ENCODE measurements at places on chromosomes 3 and 15.
A peak's percentile ranks its signal among the peaks of the same experiment; 100 is the strongest.

DNA sequence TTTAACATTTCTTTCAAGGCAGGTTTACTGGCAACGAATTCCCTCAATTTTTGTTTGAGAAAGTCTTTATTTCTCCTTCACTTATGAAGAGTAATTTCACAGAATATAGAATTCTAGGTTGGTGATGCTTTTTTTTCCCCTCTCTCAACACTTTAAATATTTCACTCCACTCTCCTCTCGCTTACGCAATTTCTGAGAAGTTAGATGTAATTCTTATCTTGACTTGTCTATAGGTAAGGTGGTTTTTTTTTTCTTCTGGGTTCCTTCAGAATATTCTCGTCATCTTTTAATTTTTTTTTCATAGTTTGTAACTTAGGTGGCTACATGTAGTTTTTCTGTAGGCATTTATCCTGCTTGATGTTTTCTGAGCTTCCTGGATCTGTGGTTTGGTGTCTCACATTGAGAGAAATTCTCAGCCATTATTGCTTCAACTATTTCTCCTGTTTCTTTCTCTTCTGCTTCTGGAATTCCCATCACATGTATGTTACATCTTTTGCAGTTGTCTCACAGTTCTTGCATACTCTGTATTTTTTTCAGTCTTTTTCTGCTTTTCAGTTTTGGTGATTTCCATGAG is 189.4 kb upstream of the GOLGA6L4 start:
- no peak for DNase-seq

GRCh38 chr3:114867835-114868503 is 279.1 kb downstream of the ZBTB20 start:
- no peak for DNase-seq

DNA sequence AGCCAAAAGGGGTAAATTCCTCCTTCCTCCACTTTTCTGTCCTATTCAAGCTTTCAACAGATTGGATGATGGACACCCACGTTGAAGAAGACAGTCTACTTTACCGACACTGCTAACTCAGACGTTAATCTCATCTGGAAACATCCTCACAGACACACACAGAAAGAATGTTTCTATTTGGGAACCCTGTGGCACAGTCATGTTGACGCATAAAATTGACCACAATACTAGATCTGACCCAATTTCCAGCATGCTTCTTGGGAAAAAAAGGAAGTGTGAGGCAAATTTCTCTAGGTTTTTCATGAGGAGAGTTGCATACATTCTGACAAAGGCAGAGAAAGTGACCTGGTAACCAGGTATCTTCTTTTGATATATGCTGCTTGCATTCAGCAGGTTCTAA is 594.1 kb downstream of the FGF12 start:
- no peak for DNase-seq

DNA sequence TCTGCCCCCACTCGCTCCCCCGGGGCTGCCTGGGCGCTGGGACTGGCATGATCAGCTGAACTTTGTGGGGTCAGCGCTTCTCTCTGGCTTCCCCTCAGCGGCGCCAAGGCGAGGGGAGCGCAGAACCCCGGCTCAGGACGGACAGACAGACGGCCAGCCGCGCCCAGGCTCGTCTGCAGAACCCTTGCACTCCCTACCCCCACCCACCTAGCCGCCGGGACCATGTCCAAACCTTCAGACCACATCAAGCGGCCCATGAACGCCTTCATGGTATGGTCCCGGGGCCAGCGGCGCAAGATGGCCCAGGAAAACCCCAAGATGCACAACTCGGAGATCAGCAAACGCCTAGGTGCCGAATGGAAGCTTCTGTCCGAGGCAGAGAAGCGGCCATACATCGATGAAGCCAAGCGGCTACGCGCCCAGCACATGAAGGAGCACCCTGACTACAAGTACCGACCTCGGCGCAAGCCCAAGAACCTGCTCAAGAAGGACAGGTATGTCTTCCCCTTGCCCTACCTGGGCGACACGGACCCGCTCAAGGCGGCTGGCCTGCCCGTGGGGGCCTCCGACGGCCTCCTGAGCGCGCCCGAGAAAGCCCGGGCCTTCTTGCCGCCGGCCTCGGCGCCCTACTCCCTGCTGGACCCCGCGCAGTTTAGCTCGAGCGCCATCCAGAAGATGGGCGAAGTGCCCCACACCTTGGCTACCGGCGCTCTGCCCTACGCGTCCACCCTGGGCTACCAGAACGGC is 621 bp downstream of the SOX14 start:
- DNase-seq, result no peak

DNA sequence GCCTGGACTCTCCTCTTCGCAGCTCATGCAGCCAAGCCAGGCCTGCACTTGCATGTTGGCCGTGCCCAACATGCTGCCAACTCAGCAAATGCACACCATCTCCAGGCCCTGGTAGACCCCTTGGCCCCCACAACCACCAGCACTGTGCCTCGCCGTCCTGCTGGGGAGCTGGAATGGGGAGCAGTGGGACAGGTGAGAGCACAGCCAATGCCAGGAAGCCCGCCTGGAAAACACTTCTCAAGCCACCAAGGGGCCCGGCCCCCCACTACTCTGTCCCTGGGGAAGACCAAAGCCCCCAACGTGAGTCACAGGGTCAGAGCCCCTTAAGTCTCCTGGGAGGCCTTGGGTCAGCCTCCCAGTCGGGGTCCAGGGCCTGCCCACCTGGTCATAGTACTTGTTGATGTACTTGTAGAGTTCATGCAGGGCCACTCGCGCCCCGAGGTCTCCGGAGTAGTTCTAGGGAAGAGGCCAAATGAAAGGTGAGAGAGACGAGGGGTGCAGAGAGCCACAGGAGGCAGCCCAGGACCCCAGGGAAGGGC is 24.5 kb downstream of the PLXNB1 start:
- no peak for DNase-seq

DNA sequence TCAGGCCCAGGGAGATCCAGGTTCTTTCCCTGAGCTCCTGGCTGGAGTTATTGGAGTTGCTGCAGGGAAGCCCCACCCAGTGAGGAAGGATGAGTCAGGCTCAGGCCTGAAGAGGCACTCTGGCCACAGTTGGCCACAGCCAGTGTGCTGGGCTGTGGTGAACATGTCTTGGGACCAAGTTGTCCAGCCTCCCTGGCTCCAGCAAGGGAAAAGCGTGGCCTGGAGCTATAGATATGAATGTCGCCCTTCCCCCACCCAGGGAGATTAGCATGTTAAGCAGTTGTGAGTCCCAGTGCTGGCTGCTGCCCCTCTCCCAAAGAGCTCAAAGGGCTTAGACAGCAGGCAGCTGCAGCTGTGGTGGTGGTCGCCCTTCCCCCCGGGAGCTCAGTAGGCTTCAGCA is 963.2 kb downstream of the ROBO2 start:
- no peak for DNase-seq

GRCh38 chr3:15116032-15116669 is 17.2 kb upstream of the RBSN start:
- DNase-seq, result no peak

- DNase-seq, result no peak
Measured at GRCh38 chr15:99732751-99733267, 428 bp downstream of the LYSMD4 start.

- no peak for DNase-seq
Measured at GRCh38 chr3:53169832-53170324, 8.9 kb downstream of the PRKCD start.

DNA sequence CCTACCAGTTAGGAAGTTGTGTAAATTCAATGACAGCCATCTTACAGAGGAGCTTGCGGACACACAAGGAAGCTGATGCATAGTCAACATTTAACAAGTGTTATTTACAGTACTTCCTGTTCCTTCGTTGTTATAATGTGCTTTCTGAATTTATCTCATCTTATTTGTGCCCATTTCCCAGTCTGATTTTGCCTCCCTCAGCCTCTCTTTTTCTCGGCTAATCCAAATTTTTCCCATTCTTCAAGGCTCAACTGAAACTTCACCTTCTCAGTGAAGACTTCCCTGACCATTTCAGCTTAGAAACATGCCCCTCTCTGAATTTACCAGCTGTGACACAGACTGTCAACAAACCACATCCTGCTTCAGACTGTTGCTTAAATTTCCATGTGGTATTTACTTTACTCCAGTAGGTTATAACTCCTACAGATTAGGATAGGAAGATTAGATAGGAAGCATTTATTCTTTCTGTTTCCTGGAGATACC is 55.7 kb upstream of the CP start:
- DNase-seq, result peak; percentile 64

GRCh38 chr3:33438881-33439545 is 1.2 kb downstream of the UBP1 start:
- DNase-seq, result no peak

- DNase-seq, result no peak
Measured at GRCh38 chr3:15460891-15461531, 33.6 kb downstream of the EAF1 start.

DNA sequence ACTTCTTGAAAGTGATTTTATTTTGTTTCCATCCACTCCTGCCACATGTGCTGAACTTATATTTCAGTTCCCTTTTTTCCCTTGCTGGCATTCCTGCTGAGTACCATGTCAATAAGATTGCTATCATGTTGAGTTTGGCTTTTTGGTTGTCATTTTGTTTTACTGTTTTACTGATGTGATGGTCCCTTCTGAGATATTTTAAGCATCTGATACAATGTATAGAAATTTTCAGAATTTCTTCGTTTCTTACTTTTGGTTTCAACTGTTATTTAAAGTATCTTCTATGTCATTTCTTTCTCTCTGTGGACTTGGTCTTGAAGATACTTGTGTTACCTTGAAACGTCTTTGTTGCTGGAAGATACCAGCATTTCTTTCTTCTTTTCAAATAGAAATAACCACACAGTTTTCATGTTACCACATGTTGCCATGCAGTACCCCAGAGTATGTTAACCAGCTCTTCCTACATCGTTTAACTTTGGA is 14.1 kb downstream of the SIDT1 start:
- DNase-seq, result no peak

DNA sequence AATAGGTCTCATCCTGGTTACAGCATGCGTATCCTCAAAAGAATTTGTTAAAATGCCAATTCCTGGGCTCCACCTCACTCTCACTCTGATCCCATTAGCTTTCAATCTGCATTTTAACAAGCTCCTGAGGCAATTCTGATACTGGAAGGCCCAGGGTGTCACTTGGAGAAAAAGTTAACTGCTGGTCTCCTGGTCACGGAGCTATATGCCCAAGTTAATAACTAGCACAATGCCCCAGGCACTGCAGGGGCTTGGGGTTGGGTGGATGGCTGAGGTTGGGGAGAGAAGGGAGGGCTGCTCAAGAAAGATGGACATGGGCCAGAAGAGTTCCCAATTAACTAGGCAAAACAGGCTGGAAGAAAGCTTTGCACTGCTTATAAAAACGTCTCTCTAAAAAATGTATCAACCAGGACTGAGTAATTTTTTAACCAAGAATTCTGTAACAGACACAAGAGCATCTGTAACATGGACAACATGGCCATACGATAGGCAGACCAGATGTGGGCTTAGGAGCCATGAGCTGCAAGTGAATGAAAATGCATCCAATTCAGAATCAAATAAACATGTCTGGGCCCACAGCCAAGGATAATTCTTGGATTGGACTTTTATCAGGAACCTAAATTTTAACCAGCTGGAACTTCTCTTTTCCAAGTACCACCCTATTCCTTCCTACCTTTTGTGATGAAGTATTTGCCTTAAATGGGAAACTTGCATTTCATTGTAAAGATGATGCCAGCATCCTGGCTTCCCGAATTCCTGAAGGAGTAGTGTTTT is 4.2 kb downstream of the IL17RD start:
- no peak for DNase-seq

GRCh38 chr3:72665701-72666446 is 182.4 kb downstream of the SHQ1 start:
- DNase-seq, result no peak

DNA sequence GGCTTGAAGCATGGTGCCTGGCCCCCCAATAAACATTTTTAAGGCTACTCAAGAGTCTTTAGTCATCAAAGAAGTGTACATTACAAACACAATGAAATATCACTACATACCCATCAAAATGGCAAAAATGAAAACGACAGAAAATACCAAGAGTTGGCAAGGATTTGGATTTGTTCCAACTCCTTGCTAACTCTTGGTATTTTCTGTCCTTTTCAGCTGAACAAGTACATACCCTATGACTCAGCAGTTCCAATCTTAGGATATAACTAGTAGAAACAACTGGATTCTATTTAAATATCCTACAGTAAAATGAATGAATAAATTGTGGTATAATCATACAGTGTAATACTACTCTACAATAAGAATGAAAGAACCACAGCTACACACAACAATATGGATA is 25.1 kb upstream of the GABPB1 start:
- no peak for DNase-seq

- peak; percentile 87 for DNase-seq
Measured at GRCh38 chr3:30347679-30348216, 258.7 kb upstream of the TGFBR2 start.

DNA sequence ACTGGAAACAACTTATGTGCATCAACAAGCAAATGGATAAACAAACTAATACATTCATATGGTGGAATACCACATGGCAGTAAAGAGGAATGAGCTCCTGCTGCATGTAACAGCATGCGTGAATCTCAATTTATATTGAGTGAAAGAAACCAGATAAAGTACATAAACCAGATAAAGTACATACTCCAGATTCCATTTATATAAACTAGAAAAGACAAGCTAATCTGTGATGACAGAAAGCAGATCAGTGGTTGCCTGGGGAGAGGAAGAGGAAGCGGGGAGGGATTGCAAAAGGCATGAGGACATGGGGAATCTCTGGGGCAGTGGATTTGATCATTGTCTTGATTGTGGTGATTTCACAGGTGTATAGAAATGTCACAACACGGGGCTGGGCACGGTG is 34.2 kb downstream of the LIMD1 start:
- no peak for DNase-seq

DNA sequence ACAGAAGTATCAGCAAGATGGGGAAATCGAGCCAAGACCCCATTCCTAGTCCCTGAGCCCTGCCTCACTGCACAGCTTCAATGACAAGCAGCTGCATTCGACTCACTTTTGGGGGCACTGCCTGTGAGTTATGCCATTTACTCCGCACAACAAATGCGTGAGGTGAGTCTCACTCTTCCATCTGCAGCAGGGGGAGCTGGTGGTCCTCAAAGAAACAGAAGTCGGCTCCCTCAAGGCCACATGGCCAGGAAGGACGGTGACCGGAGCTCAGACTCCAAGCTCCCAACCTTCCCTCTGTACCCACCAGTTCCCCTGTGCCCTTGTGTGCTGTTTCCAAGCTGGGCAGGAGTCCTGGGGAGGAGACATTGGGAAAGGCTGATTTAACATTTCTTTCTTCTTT is 127.7 kb upstream of the IQSEC1 start:
- peak; percentile 25 for DNase-seq

DNA sequence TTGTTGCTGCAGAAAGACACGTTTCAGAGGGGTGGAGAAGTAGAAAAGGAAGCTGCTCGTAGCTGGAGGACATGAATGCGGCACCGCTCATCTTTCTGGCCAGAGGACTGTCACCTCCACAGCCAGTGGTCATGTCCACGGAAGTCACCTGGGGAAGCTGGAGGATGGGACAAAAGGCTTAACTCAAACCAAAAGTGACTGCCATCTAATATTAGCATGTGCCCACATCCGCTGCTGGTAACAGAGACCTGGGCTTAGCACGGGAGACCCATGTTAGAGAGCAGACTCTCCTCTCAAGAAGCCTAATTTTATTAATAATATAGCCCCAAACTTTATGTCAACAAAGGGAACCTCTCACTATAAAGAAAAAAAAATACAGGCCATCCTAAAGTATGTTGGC is 5.9 kb downstream of the MEX3B start:
- no peak for DNase-seq

- no peak for DNase-seq
Measured at GRCh38 chr3:5294356-5294755, 106.8 kb downstream of the EDEM1 start.
